ENCODE measurements at places on chromosomes 1 and 21.

- no peak for DNase-seq
These were observed 3.3 kb upstream of the SSBP3 start for GRCh38 chr1:54409156-54410142.

DNA sequence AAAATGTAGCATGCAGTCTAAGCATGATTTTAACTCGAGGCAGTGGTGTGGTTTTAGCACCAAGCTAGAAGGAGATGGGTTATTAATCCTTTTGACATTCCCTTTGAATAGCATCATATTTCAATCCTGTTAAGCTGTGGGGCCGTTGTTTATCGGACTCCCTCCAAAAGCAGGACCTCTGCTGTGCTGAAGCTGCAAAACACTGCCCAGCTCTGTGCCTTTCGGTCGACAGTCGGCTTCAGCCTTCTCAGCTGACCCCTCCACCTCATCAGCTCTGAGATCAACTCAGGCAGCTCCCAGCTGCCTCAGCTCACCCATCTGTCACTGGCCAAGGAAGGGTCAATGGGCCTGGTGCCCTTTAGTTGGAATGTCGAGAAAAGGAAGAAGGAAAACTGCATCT is 95.5 kb downstream of the KAZN start:
- DNase-seq: no peak

DNA sequence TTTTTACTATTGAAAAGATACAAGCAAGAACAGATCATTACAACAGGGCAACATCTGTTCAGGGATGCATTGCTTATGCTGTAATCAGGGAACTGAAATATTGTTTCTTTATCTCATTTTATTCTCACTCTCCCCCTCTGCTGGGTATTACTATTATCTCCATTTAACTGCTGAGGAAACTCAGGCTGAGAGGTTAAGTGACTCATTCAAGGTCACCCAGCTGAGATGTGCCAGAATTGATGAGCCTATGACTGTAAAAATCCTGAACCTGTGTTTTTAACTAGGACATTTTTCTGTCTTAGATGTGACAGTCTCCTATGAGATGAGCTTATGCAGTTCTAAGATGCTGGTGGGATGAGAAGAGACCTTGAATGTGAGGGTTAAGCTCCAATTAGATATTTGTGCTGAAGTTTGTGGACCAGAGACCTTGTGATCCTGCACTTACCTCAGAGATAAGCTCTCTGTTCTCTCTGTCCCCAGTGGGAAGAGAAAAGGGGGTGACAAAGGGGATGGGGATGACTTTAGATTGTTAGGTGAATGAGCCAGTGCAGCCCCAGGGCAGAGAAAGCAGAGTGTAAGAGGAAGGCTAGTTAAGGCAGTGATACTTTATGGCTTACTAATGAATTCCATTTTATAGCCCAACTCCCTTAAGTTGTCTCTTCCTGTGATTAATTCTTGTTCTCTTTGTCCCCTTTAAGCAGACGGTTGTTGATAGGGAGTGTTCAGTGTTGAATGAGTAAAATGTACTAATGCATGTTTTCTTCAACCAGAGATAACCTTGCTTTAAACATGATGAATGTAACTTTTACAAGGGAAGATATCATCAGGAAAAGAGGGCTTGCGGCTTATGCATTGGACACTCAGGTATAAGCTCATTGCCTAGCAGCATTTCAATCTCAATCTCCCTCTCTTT is 111.4 kb downstream of the HLX start:
- DNase-seq: peak; percentile 33

- DNase-seq: no peak
These were observed 4.5 kb upstream of the PRDX1 start for GRCh38 chr1:45526135-45526644.
